Stimulated activated CD8-positive, alpha-beta memory T cell treated with anti-CD3 and anti-CD28 coated beads, Interleukin-12 subunit alpha, Interleukin-12 subunit beta, amount 100 ng/mL, for 4 hours (primary cell): ENCODE measurements at places on chromosomes 7 and 10.

DNA sequence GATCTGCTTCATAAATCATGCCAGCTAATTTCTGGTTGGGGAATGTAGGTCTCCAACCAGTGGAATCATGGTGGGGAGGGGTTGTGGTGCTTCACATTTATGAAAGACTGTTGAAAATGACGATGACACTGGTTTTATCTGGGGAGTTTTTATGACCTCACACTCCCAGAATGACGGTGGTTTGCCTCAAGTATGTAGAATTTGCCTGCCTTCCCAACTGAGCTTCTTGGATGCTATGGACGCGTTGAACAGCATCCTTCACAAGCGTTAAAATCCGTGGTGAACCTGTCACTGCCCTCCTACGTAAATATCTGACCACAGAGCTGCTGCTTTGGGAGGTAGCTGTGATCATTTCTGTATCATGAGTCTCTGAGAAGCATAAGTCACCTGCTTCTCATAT is 3.3 kb downstream of the INSYN2A start:
- no peak for DNase-seq

DNA sequence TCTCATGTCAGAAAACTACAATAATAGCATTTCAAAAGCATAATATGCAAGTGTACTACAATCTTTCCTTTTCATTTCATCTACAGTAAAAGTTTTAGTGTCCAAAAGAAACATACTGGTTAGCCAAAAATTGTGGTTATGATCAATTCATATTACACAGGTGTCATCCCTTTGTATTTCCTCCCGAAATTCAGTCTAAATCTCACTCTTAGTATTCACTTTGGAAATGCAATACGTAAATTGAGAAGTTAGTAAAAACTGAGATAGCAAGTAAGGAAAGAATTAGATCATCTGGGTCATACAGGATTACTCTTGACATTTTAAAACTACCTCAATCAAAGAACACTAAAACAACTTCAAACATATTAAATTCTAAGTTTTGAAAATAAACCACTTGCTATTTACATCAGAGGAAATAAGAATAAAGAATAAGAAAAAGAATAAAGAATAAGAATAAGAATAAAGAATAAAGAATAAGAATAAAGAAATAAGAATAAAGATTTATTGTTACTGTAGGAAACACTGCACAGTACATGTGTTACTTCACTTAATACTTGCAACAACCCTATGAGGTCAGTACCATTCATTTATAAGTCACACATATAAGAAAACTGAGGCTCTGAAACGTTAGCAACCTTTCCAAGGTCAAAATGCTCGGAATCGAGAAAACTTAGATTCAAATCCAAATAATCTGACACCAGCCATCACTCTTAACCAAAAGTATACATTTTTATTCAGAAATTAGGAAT is 10.5 kb downstream of the SNX13 start:
- DNase-seq: no peak

GRCh38 chr7:155587486-155587885 is 41.1 kb upstream of the CNPY1 start:
- no peak for DNase-seq

DNA sequence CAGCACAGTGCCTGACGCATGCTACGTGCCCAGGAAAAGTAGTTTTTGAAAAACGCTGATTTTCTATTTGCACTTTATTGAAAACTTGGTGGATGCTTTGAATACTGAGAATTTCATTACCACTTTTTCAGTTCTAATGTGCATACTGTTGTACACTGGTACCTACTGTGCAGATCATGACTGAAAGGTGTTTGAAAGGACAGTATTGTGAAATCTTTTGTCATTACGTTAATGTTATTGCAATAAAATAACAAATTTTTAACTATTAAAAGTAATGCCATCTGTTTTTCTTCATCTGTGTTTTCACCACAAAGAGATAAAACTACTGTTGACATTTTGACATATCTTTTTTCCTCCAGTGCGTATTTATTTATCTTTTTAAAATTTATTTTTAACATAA is 42.1 kb downstream of the CNNM2 start:
- DNase-seq: no peak

DNA sequence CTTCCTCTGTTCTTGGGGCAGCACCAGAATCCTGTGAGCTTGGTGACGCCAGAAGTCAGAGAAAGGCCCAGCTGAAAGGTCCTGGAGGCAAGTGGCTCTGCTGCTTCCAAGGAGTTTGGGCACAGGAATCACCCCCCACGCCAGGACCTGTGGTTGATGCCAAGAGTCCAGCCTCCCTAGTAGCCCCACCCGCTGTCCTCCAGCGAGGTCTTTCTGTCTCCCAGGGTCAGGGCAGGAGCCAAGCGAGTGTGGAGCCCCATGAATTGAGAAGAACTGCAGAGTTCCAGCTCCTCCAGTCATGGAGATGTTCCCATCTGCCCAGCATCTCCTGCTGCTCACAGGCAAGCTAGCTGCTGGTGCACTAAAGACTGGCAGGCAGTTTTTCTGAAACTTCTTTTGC is 631.7 kb upstream of the MGMT start:
- no peak for DNase-seq

- DNase-seq: no peak
Observed at GRCh38 chr7:157910446-157910845, 573.6 kb downstream of the DNAJB6 start.

DNA sequence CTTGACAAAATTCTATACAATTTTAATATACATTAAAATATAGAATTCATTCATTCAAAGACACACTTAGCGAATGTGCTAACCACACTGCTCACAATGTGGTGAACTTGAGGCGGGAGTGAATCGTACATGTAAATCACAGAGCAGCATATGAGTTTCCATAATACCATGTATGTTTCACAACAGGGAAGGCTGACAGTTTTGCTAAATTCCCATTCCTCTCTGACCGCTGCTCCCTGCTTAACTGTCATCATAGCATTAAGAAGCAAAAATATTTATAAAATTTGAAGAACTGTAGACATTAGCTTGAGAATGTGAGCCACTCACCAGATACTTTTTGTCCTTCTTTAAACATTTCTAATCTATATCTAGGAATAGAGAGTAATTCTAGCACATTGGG is 763.3 kb downstream of the MAGI2 start:
- no peak for DNase-seq

GRCh38 chr10:84344526-84344925 is 16.1 kb downstream of the CCSER2 start:
- DNase-seq: no peak

DNA sequence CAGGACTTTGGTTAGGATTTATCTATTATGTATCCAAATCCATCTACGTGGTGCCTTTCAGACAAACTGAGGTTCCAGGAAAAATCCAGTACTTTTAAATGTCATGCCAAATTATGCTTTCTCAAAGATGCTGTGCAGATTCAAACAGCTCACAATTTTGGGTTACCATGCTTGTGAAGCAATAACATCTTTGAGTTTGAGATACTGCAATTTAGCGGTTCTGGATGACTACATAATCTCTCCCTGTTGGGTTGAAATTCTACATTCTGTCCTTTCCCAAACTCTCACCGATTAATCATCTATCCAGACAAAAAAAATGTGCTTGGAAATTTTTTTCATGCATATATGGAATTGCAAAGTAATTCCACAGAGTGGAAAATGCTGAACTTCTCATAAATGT is 3.5 kb downstream of the RHOBTB1 start:
- DNase-seq: no peak

- DNase-seq: no peak
Observed at GRCh38 chr7:138992052-138992531, 10.9 kb upstream of the KIAA1549 start.
